ENCODE measurements at places on chromosomes 5 and 9.

- DNase-seq, result no peak
Observed at GRCh38 chr5:110803467-110804326, 64.9 kb downstream of the SLC25A46 start.

DNA sequence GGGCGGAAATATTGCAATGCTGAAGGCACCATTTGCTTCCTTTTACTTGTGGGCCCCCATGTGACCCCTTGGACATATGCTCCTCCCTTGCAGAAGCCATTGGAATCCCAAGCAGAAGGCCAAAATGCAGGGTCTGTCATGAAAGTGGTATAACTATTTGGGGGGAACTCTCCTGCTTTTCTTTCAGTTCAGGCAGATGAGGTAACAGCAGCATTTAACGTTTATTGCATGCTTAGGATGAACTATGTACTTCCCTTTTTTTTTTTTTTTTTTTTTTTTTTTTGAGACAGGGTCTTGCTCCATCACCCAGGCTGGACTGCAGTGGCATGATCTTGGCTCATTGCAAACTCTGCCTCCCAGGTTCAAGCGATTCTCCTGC, 7.8 kb downstream of the FOXI1 start:
- no peak for DNase-seq

GRCh38 chr5:9956725-9957124, 293.0 kb downstream of the ATPSCKMT start:
- no peak for DNase-seq

DNA sequence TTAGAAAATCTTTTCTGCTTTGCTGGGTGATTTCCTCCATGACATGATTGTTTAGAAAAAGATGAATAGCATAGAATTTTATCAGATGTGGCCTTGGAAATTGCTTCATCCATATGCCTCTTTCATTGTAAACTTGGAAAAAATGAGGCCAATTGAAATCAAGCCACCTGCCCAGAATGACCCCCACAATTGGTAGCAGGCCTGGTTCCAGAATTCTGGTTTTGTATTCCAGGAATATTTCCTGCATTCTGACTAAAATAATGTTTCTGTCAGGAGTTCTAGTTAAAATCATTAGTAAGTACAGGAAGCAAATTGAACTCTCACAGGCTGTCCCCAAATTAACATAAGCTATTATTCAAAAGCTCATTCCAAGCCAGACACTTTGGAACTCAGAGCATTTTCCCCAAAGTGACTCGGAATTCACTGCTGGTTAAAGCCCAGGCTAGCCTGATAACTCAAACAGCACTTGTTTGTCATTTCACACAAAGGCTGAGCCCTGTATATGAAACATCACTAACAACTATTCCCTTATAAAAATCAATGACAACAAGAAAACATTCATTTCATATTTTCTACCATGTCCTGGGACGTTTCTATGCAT, 75.1 kb upstream of the ADCY2 start:
- no peak for DNase-seq

GRCh38 chr9:36191686-36192085, 965 bp downstream of the CLTA start:
- no peak for DNase-seq

- DNase-seq, result no peak
Observed at GRCh38 chr9:36136894-36137391, 410 bp downstream of the GLIPR2 start.

GRCh38 chr5:101024299-101024698, 121.2 kb upstream of the ST8SIA4 start:
- DNase-seq, result no peak

DNA sequence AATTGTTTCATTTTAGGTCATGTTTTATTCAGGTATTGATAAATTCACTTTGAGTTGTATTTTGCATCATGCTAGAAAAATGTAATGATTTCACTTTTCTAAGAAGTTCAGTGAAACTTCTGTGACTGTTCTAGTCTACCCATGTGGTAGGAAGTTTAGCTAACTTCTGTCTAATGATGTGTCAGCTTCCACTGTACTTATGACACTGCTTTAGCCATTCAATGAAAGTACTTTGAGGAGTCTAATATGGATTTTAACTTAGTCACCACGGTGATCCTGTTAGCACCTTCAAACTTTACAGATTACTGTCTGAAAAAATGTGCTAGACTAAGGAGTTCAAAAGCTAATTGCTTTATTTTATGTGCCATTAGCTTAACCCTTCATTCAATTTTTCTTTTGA, 1510.5 kb upstream of the CDH9 start:
- DNase-seq, result no peak

DNA sequence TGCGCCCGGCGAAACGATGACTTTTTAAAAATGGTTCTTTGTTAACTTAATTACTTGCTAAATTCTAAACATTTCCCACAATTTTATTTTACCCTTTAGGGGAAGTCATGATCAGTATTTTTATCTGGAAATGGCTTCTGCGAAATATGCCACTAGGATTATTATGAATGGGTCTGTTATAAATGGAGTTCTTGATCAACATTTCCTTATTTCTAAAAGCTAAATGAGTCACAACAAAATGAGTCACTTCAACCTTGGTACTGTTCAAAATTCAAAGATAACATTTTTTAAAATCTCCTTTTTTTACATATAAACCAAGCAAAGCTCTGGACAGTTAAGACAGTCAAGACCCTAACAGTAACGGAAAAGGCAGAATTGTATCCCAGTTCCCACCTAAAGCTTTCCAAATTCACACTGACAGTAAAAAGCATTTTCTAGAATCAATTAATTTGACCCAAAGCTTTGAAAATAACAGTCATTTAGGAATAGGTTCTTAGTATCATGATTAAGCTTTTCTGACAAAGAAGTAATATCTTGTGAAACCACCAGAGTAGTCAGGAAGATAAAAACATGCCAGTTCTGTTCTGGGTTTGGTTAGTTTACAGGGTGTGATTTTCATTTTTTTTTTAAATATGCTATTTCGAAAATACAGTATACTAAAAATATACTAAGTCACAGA, 81.7 kb downstream of the LHFPL2 start:
- no peak for DNase-seq

DNA sequence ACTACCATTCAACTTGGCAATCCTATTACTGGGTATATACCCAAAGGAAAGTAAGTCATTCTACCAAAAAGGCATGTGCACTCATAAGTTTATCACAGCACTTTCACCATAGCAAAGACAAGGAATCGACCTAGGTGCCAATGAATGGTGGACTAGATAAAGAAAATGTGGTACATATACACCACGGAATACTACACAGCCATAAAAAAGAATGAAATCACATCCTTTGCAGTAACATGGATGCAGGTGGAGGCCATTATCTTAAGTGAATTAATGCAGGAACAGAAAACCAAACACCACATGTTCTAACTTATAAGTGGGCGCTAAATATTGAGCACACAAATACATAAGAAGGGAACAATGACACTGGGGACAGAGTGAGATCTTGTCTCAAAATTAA, 65.8 kb upstream of the SUB1 start:
- DNase-seq, result no peak

DNA sequence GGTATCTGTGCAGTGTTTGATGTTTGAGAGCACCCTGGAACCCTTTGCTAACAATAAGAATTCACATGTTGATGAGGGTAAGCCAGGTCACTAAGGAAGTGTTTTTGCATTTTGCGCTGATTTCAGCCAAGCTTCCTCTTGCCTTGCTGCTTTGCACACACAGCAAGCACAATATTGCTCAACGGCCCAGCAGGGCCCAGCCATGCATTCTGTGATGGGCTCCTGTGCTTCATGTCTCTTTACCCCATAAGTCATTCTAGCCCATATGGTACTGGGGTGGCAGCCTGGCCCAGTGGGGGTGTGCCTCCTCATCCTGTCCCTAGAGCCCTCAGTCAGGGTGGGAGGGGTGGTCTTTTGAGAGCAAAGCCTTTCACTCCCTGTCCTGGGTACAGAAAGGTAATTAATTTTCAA, 481.3 kb downstream of the GADD45G start:
- DNase-seq, result no peak

GRCh38 chr9:6186691-6187090, 28.9 kb upstream of the IL33 start:
- DNase-seq, result no peak

GRCh38 chr9:127883959-127884358, 6.5 kb upstream of the AK1 start:
- DNase-seq, result no peak

DNA sequence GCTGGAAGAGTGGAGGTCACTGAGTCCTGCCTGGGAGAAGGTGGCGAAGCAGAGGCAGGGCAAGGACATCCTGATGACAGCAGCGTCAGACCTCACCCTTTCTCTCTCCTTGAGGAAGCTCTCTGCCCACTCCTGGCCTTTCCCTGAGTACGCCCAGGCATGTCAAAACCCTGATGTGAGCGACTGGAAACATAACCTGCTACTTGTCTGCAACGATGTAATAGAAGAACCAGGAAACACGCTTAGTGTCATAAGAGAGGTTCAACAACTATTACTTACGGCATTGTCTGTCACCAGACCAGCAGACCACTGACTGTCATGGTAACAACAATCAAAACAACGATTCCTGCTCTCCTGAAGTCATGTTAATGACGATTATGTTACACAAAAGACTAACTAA, 152.4 kb downstream of the ACTL7B start:
- DNase-seq, result no peak

GRCh38 chr9:109379513-109379912, 58.7 kb upstream of the EPB41L4B start:
- no peak for DNase-seq

- no peak for DNase-seq
Observed at GRCh38 chr5:17727098-17727497, 92.8 kb downstream of the TAF11L14 start.

DNA sequence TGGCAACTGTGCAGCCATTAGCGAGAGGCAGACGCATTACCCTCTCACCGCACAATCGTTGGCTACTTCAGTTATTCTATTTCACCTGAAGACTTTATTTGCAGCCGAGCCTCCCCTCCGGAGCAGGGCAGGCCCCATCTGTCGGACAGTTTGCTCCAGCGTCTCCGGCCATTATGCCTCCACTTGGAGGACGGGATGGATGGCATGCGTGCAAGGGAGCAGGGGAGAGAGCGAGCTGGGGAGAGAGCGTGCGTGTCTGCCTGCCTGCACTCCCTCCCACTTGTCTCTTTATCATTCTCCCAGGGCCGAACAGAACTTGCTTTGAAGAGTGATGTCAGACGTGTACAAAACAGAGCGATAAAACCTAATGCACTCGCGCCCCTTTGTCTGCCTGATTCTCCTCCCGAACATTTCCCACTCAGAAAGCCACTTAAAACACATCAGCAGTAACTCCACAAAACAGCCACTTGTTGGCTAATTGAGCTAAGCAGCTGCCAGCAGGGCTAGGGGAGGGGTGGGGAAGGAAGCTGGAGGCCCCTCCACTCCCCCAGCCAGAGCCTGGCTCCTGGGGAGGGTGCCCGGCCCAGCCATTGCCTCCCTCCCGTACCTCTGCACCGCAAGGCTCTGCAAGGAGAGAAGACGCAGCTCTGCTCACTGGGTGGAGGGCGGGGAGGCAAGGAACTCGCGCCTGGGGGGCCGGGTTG, 43.4 kb upstream of the FUBP3 start:
- DNase-seq, result no peak

GRCh38 chr9:5714501-5715401, 85.8 kb downstream of the RIC1 start:
- no peak for DNase-seq

- no peak for DNase-seq
Observed at GRCh38 chr5:77397686-77398292, 94.3 kb downstream of the WDR41 start.

DNA sequence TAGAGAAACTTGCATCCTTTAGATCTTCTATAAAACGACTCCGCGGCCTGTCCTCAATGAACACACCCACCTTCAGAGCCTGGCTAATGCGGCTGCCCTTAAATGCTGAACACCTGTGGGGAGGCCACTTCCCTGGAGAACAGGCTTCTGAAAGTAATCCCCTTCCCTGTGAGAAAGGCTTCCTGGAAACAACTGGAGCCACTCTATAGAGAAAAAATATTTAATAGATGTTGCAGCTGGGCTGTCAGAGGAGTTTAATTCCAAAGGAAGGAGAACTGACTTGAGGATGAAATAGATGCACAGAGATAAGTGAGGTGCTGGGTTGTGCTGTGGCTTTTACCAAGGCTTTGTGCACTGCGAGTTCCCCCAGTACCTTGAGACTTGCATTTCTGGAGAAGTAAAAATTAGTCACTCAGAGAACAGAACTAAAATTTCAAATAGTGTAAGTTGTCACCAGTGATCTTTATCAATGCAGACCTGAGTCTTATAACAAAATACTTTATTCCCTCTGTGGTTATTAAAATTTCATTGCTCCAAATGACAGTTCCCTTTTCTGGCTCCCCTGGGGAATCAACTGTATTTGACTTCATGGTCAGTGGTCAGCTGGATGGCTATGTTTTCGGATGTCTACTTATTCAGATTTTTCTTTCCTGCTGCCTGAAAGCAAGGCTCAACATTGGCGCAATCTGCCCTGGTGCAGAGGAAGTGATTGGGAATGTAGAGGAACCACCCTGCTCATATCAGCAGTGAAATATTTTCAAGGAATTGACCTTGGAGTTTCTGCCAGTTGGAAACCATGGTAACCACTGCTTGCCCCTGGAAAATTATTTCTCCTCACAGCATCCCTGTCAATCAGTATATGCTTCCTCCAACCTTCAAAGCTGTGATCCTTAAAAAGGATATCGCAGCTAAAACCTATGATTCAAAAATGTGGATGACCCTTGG, 238.8 kb downstream of the SMARCA2 start:
- no peak for DNase-seq

DNA sequence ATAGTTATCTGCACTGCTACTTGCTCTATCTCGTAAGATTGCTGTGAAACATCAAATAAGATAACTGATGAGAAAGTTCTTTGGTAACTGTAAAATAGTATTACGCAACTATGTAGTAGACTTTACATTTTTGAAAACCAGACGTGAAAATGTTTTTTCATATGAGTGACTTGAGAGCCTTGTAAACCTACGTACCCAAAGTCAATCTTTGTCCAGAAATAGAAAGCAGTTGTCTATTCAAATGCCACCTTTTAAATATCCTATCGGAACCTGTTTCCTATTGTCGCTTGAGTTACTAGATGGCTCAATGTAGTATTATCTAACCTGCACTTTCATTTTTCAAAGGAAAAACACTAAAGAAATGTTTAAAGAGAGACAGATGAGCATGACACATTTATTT, 1.6 kb downstream of the FNIP1 start:
- no peak for DNase-seq

DNA sequence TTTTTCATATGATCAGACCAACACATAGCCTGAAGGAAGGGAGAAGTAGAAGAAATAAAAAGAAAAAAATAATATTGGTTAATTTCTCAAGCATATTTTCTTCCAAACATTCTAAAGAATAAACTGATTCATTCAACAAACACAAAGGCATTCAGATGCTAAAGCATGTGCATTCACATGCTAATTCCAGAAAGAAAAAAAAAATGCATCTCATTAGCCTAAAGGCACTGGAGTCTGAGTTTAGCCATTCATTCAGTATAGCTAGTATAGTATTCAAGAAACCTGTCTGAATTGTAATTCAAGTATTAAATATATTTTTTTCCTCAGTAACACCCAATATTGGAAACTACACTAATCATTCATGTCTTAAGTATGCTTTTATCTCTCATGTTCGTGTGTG, 61.0 kb upstream of the FER start:
- DNase-seq, result no peak

DNA sequence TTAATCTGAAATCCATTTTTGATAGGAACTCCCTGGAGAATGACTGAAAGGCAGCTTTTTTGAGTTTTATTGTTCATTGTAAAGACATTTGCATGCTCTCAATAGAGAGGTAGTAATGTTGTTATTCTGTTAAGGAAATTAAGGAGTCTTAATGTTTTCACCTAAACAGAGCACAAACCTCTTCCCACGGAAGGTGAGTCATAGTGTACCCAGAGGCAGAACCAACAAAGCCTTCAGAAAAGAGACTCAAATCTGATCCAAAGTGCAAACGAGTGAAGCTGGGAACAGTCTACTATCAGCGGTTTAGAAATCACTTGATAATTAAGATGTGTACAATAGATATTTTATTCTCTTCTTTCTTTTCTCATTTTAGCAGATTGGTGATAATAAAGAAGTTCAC, 470.5 kb downstream of the PLK2 start:
- DNase-seq, result no peak
